ENCODE measurements at places on chromosomes 12 and 14.
A peak's percentile ranks its signal among the peaks of the same experiment; 100 is the strongest.

DNA sequence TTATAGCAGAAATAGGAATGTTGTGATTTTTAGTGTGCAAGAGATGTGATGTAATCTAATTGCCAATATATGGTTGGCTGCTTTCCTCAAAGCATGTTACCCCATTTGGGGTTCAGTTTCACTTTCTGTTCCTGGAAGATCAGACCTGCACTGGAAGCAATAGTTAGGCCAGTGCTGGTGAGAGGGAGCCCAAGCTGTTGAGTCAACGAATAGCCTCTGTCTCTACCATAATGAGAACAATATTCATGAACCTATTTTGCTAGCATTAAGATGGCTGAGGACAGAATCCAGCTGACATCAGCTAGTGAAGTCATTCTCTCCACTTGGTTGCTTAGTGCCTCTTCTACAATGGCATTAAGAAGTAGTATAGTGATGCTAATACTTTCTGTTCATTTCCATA, 379.9 kb upstream of the DCN start:
- no peak for DNase-seq

DNA sequence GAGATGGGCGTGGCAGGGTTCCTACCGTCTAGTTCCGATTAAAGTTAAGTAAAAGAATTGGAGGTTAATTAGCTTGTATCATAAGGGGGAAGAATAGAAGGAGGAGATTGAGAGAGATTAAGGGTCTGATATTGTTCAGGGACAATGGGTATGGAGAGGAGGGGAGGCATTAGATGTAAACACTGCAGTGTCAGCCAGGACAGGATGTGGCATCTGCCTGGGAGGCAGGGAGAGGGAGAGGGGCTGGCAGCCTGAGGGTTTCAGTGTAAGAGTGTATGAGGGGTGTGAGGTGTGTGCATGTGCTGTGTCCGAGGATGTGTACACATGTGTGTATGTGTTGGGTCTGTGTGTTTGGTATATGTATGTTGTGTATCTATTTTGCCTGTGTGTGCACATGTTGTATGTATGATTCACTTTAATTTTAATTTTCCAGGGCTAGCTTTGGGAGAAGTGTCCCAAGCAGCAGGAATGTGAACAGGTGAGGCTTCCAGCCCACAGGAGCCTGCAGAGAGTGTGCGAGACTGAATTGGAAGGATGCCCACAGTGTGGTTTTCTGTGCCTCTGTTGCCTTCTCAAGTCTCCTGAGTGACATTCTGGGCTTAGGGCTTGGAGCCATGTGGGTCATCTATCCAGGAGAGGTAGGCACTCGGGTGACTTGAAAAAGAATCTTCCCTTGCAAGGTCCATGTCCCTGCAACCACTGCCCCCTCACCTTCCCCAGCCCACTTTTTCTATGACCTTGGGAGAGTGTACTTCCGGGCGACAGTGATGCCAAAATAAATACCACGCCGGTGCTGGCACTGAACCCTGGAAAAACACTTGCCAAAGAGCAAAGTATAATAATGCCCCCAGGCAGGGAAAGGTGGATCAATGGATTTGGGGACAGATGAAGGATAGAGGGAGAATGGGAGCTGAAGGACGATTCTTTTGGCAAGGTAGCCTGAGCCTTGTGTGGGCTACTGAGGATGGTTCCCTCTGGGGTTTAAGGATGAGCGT, 36.8 kb upstream of the DCD start:
- no peak for DNase-seq

- peak; percentile 3 for DNase-seq
Measured at GRCh38 chr12:111126331-111126730, 206.0 kb upstream of the MYL2 start.

GRCh38 chr12:119354172-119354571, 19.6 kb downstream of the CCDC60 start:
- no peak for DNase-seq

- DNase-seq, result peak; percentile 82
Measured at GRCh38 chr12:93804392-93805179, 127.4 kb downstream of the CRADD start.

- no peak for DNase-seq
Measured at GRCh38 chr14:73461478-73462047, 3.2 kb upstream of the NUMB start.

- DNase-seq, result no peak
Measured at GRCh38 chr12:28866715-28867503, 282.2 kb upstream of the FAR2 start.

DNA sequence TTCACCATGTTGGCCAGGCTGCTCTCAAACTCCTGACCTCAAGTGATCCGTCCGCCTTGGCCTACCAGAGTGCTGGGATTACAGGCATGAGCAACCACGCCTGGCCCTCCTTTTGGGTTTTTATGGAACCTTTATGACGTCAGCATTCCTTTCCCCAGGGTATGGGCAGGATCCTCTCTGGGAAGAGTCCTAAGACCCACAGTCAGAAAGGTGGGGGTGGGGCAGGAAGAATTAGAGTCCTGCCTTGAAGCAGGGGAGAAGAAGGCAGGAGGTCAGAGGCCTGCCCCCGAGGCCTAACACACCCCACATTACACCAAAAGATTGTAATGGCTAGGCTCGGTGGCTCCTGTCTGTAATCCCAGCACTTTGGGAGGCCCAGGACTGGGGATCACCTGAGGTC, 30.8 kb upstream of the CDK17 start:
- DNase-seq, result no peak

Data from cardiac fibroblast (primary cell).